Left ventricle myocardium inferior (tissue), 1 donor: ENCODE measurements at places on chromosomes 7 and 10. TPM values are rescaled to one million over a fixed set of nuclear protein-coding genes. Genes with fewer than 3 reads are reported as not detected.

The SPAG6 gene
- not detected for total RNA-seq

The XPNPEP1 gene
- 35.7 TPM for total RNA-seq

The DENND2A gene
- total RNA-seq, result 10.8 TPM

The CYP2W1 gene
- not detected for total RNA-seq

The LBX1 gene
- not detected for total RNA-seq

The SLC18A2 gene
- 0.05 TPM for total RNA-seq

The ITPRID1 gene
- not detected for total RNA-seq

The RAPGEF5 gene
- 16.5 TPM for total RNA-seq

The TMEM270 gene
- not detected for total RNA-seq

- DNase-seq, result no peak
These were observed 135.6 kb downstream of the LHPP start for GRCh38 chr10:124596962-124597845.

DNA sequence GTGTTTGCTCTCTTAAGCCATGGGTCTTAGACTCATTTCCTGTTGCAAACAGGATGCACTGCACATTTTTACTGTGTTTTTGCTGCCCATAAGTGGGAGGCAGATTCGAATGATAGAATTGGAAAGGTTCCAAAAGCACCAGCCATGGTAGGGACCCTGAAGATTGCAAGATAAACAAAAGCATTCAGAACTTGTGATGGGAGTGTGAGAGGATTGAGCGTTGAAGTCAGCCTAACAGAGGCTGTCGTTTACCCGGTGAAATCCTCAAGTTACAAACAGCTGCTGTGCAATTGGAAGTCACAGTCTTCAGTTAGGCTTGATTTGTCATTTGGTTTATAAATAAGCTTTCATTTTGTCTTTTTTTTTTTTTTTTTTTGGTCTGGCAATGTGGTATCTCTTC, 192.7 kb upstream of the MKI67 start:
- no peak for DNase-seq

GRCh38 chr10:114879093-114879492, 57.5 kb downstream of the FHIP2A start:
- DNase-seq, result no peak

DNA sequence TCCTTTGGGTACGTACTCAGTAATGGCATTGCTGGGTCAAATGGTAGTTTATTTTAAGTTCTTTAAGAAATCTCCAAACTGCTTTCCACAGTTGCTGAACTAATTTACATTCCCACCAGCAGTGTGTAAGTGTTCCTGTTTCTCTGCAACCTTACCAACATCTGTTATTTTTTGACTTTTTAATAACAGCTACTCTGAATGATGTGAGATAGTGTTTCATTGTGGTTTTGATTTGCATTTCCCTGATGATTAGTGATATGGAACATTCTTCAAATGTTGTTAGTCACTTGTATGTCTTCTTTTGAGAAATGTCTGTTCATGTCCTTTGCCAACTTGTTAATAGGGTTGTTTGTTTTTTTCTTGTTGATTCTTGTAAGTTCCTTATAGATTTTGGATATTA, 558.9 kb downstream of the SH2D4B start:
- DNase-seq, result no peak

- no peak for DNase-seq
These were observed 13.0 kb downstream of the NOBOX start for GRCh38 chr7:144390481-144390880.

DNA sequence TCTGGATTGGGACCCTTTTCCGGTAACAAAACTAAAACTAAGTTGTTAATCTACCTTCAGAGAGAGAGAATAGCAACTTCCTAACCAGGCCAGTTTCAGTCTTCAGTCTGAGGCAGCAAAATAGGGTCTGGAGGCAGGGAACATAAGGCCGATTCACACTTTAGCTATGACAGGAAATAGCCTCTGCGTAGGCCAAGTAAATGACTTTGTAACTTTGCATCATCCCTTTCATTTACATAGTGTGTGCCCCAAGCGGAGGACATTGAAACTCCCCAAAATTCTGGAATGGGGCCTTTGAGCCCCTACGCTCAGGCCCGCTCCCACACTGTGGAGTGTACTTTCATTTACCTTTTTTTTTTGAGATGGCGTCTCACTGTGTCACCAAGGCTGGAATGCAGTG, 1.7 kb upstream of the UPP1 start:
- DNase-seq, result no peak

GRCh38 chr7:7808156-7808555, 89.7 kb upstream of the RPA3 start:
- DNase-seq, result no peak

- DNase-seq, result peak; percentile 54
These were observed 108.2 kb upstream of the MKLN1 start for GRCh38 chr7:131219312-131220041.

DNA sequence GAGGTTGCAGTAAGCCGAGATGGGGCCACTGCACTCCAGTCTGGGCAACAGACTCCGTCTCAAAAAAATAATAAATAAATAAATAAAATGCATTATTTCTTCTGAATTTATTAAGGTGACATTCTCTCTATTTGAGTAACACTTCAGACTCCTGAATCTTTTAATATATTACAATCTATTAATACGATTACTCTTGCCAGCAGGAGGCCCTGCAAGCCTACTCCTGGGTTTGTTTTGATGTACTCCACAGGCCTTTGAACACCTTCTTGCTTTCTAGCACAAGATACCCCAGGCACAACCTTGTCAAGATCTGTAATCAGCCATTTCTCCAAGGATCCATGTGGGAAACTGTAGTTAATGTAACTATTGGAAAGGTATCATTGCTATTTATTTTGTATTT, 63.5 kb downstream of the COBL start:
- DNase-seq, result no peak

DNA sequence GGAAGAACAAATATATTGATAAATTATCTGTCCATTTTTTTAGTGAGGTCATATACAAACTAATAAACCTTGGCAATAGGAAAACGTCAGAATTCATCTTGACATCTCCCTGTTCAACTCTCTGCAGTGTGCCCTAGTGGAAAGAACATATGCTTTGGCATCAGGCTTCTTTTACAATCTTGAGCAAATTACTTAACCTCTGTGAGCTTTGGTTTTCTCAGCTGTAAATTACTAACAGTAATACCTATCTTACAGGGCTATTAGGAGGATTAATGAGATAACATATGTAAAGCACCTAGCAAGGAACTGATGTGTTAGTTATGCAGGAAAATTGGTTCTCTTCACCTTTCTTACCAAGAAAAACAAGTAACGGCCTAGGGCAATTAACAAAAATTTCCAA, 161.8 kb downstream of the PHTF2 start:
- no peak for DNase-seq

DNA sequence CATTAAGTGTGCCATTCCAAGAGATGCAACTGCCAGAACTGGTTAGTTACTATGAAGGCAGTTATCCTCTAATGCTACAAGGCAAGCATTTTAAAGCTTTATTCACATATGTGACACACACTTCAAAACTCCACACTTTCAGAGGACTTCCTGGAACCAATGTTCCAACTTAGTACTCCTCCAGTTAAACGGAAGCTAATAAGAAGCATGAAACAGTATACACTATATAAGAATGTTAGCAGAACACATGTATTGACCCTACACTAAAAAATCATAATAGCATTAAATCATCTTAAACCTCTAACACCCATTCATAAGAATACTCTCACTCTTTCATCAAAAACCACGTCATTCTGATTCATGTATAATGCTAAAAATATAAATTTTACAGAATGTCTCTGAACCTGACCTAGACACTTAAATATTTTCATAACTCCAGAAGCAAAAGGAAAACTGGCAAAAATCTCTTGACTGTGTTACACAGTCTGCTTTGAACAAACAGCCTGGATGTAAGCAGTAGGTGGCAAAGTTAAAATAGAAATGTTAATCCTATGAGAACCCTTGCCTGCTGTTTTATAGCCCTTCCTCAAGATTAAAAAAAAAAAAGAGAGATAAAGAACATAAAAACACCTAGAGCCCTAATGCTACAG, 135.0 kb downstream of the SEMA3C start:
- DNase-seq, result no peak

DNA sequence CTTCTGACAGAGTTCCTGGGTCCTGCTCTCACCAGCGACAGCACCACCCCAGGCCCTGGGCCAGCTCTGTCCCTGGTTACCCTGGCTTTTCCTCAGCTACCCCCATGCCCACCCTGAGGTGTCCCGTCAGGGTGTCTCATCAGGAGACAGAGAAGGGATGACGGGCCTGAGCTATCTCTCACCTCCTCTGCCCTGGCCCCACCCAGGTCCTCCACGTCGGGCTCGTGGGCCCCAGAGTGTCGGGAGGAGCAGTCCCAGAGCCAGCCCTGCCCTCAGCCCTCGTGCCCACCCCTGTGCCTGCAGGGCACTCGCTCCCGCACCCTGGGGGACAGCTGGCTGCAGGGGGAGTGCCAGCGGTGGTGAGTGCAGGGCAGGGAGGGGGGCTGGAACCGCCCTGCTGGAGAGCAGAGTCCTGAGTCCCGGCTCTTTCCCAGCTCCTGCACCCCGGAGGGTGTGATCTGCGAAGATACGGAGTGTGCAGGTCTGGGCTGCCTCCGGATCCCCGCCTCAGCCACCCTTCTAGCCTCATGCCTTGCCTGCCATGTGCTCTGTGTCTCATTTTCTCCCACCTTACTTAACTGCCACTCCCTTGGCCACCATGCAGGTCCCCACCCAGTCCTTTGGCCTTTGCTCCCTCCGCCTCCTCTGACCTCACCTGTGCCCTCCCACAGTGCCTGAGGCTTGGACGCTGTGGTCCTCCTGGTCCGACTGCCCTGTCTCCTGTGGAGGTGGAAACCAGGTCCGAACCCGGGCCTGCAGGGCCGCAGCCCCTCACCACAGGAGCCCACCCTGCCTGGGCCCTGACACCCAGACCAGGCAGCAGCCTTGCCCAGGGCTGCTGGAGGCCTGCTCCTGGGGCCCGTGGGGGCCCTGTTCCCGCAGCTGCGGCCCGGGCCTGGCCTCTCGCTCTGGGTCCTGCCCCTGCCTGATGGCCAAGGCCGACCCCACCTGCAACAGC, 16.7 kb upstream of the ZNF862 start:
- DNase-seq, result peak; percentile 11

GRCh38 chr10:42961796-42962109, 115.1 kb upstream of the RET start:
- no peak for DNase-seq

- DNase-seq, result no peak
These were observed 277.6 kb upstream of the SORCS1 start for GRCh38 chr10:107442035-107442505.

DNA sequence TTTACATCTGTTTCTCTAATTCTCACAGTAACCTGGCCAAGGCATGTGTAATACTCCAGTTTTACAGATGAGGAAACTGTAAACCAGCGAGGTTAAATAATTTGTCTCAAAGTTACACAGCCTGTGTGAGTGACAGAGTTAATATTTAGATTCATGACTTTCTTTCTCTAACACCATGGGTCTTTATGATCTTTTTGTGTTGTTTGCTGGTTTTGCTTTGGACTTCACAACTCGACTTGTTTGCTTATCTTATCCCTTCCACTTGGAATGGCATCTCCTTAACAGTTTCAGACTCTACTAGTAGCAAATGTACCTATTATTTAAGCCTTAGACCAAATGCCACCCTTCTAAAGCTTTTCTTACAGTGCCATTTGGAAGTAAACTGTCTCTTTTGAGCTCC, 34.4 kb downstream of the MXI1 start:
- DNase-seq, result no peak

- DNase-seq, result no peak
These were observed 1.2 kb downstream of the CCM2 start for GRCh38 chr7:45001138-45001694.

DNA sequence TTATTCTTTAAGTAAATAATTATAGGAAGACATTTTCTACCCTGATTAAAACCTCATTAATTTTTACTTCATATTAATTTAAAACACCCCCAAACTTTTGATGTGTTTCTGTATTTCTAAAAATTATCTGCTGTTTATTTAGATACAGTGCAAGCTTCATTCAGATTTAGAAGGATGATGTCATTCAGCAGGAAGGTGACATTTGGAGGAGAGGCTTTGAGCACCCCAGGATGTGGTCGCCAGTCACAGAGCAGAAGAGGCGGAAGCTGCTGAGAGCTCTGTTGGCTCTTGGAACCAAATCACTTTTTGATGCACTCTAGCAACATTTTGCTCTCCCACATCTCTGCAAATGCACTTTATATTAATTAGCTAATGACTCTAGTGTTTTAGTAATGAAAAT, 233.9 kb upstream of the CACNA2D1 start:
- DNase-seq, result no peak

GRCh38 chr10:70843333-70843732, 27.6 kb downstream of the SGPL1 start:
- DNase-seq, result no peak

DNA sequence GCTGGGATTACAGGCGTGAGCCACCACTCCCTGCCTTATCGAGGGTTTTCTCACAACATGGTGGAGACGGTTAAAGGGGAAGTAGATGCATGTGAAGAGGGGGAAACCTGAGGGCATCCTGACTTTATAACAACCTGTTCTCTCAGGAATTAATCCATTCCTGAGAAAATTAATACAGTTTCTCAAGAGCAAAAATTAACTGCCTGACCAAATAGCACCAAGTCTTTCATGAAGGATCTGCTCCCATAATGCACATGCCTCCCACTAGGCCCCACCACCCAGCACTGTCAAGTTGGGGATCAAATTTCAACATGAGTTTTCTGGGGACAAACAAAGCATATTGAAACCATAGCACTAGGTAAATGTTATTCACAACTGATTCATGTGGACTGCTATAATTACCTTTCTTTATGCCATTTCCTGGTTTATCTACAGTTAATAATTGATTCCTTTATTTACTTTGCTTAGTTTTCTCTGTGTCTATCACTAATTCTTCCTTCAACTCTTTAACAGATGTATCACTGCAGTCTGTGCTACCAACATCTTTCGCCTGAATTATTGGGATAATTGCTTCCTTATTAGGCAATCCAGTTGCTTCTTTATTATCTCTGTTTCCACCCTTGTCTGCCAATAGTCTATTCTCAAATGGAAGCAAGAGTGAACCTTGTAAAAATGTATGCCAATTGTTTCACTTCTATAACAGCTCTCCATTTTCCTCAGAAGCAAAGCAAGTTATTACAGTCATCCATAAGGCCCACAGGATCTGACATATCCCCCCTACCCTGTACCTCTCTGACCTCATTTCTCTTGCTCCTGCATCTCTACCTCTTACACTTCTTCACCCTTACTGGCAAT, 12.9 kb upstream of the MICU1 start:
- DNase-seq, result no peak

DNA sequence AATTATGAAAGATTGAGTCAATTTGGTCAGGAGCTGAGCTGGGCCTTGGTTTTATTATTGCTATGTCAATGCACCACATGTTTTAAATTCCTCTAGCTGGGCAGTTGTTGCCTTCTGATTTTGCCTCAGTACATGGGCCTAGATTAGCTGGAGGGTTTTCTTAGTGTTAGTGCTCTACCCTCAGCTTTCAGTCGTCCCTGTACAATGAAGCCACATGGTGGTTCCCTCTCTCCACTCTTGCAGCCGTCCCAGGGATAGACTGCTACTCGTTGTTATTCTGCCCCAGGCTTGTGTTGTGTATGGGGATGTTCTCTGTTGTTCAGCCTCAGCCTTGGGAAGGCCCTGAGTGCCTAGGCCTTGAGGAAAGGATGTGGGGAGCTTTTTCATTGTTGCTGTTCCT, 37.0 kb downstream of the NHLRC2 start:
- no peak for DNase-seq
